ENCODE measurements at places on chromosomes 2 and 18.

DNA sequence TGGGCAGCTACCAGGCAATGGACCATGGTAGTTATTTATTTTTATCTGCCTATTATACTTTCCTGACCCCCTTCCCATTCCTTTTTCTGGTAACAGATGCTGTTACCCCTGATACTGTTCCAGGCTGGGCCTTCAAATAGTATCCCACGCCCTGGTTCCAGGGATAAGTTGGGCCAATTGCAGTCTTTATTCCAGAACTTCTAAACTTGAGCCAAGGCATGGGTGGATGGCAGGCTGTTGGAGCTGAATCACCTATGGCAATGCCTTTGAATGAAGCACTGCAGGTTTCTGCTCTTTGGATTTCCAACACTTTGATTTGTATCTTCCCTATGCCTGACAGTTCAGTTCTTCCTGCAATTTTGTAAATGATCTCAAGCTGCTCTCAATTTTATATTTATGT lies 99.2 kb upstream of the LHCGR start:
- no peak for DNase-seq

GRCh38 chr18:13374468-13375301 lies 156.1 kb downstream of the LDLRAD4 start:
- no peak for DNase-seq

DNA sequence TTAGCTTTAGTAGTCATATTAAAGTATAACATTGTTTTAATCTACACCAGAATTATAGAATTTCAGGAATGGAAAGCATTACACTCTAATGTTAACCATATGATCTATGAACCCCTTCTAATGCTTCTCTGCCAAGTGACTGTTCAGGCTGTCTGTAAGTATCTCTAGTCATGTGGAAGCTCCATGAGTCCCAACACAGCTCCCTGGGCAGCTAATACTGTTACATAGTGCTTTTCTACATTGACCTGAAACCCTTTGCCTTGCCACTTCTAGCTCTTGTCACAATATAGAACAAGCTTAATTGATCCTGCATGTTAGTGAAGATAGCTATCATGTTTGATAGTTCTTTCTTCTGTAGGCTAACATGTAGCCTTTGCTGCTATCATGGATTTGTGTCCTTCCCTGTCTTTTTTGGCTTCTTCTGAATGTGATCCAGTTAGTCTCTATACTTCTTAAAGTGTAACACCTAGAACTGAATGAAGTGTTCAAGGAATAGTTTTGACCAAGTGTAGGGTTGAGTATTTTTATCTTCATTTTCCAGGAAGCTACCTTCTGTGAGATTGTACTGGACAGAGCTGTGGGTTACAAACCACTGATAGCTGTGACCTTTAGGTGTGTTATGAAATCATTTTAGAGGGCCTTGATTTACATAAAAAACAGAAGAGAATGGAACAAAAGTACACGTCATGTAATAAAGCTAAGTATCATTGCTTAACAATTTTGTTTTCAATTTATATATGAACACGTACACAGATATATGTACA lies 23.7 kb downstream of the BABAM2 start:
- DNase-seq, result no peak

DNA sequence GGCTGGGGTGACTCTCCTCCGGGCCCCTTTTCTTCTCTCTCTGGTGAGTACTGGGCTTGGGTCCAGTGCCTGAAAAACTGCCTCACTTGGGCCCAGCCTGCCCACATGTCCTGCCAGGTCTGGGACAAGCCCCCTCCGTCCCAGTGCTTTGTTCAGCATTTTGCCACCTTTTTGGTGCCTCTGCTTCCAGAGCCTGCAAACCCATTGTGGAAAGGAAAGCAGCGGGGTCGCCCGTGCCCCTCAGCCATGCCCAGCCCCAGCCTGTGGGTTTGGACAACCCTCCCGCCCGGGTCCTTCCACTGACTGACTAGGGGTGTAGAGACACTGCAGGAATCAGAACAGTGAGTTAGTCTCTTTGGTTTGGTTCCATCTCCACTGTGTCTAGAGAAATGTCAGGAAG lies 140.7 kb upstream of the ALKAL2 start:
- no peak for DNase-seq

GRCh38 chr18:32262092-32262491 lies 72.3 kb downstream of the MEP1B start:
- no peak for DNase-seq

DNA sequence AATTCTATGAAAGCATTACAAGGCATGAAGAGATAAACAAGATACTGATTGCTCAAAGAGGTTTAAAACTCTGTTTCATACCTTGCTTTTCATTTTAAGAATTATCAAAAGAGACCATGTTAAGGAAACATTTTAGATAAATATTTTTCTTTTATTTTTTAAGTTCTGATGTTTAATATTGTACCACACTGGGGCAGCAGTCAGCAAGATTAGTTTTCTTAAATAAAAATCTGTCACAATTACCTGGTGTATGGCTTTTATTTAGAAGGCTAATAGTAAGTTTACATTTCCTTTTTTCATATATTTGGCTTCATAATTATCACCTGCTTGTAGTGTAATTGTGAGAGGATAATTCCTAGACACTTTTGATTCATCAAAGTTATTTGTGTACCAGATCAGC lies 46.4 kb downstream of the ZNF804A start:
- no peak for DNase-seq

DNA sequence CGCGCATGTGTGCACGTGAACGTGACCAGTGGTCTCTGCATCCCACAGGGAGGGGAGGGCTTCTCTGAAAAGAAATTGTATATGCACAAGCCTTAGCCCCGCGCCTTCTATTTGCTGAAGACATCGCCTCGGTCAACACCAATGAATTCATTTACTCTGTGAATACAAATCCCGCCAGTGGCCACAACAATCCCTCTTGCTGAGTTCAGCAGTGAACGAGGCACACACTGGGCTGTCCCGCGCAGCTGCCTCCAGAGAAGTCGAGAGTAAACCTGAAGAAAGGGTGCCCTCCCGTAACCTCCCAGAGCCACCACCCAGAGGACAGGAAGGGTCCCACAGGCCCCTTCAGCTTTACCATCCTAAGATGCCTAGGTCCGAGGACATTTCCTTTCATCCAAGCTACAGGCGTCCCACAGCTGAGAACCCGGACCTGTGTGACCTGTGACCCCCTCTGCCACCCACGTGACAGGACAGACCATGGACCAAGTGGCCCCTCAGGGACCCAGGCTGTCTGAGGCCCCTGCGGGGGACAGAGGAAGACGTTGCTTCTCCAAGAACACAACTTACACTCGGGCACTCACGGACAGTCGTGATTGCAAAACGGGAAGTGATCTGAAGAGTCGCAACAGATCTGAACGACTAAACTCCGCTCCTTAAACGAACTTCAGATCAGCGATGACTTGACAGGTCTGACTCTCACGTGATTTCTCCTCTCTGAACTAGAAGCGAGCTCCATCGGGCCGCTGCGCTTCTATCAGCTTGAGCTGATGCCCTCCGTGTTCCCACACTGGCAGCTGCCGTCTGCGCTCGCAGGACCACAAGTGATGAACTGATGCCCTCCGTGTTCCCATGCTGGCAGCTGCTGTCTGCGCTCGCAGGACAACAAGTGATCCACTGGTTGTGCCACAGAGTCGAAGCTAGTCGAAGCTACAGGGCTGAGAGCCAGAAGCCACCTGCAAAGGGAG lies 92.7 kb downstream of the ZNF516 start:
- DNase-seq, result no peak

GRCh38 chr2:102451968-102452367 lies 21.1 kb upstream of the SLC9A4 start:
- no peak for DNase-seq

DNA sequence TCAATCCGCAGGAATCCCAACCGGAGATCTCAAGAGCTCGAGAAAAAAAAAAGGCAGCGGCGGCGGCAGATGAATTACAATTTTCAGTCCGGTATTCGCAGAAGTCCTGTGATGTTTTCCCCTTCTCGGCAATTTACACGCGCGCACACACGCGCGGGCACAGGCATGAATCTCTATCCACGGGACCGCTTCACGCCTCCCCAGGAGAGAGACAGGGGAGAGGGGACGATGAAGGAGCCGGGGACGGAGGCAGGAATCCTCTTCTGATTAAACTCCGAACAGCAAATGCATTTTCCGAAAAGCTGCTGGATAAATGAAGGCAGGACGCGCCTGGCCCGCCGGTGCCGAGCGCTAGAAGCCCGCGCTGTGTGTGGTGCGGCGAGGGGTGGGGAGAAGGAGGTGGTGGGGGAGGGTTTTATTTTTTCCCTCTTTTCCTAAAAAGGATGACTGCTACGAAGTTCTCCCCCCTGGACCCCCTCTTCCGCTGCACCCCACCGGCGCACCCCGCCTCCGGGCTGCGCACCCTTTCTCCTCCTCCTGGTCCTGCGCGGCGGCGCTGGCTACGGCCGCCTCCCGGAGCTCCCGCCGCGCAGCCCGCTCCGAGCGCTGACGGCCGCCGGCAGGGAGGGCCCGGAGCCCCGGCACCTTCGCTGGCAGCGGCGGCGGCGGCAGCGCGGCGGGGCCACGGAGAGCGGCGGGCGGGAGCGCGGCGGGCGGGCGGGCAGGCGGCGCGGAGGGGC lies at the start of gene BCL2:
BCL2 (minus strand) TSS at position 387 of the 740 bp plus-strand sequence.
- DNase-seq, result no peak

DNA sequence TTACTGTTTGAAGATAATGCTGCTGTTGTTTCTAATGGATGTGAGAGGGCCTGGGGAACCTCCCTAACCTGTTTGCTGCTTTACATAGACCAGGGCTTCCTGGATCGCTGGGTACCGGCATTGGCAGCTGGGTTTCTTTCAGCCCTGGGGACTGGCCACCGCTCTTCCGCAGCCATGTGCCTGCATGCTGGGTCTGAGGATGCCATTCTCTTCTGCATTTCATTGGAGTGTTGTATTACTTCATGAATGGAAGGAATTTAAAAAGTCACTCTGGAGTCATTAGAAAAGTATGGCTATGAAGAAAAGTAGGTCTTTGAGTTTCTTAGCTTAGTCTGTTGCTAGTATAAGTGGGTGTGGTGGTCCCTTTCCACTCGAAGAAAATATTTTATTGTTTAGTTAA lies 107.3 kb upstream of the MGAT5 start:
- DNase-seq, result no peak

DNA sequence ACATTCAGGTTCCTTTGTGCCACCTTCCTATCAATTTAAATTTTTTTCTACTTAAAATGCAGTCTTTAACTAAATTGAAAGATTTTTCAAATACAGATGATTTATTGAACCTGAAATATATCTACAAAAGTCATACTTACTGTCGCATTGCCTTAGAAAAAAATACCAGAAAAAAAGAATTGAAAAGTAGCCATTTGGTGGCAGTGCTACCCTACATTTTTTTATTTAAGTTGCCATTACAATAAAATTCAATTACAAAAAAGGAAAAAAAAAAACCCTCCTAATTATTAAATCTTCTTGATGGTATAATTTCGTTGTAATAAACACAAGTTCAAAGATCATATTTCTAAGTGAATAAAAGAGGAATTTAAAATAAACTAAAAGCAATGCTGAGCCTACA lies 43.4 kb downstream of the DSC3 start:
- no peak for DNase-seq

- no peak for DNase-seq
Observed at GRCh38 chr2:134208825-134209224, 45.0 kb upstream of the MGAT5 start.

GRCh38 chr2:156455361-156455975 lies 19.3 kb downstream of the GPD2 start:
- no peak for DNase-seq

GRCh38 chr2:151733771-151734672 lies at the start of gene NEB:
Gene NEB (minus strand): TSS chr2:151734476. CDS start chr2:151733156, 1,320 bp downstream.
- DNase-seq, result peak; percentile 80

DNA sequence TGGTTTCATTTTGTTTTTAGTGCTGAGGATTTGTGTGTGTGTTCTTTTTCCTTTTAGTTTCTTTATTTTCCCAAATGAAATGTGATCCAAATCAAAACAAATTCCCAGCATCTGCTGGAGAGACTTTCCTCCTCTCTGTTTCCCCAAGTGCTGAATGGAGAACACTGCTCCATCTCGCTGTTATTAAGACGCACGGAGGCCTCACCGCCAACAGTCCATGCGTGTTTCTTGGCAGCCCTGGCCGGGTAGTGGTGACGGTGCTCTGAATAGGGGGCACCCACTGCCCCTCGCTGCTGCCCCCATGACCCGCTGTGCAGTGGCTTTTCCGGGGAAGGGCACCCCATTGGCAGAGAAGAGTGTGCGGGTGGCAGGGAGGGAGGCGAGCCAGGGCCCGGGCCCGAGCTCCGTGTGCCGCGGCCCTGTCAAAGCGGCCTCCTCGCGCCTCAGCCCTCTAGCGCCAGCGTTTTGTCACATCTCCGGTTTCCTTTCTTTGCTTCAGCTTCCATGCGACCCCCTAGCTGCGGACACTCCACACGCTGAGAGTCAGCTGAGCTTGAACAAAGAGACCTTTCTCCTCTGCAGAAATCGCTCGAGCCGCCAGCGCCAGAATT lies 473.7 kb upstream of the SALL3 start:
- DNase-seq, result no peak

GRCh38 chr2:233325256-233325655 lies 17.6 kb downstream of the SAG start:
- no peak for DNase-seq

- no peak for DNase-seq
Observed at GRCh38 chr2:209138079-209138478, 285.8 kb upstream of the MAP2 start.

GRCh38 chr2:240252191-240252871 lies 111.9 kb upstream of the OTOS start:
- peak; percentile 23 for DNase-seq

DNA sequence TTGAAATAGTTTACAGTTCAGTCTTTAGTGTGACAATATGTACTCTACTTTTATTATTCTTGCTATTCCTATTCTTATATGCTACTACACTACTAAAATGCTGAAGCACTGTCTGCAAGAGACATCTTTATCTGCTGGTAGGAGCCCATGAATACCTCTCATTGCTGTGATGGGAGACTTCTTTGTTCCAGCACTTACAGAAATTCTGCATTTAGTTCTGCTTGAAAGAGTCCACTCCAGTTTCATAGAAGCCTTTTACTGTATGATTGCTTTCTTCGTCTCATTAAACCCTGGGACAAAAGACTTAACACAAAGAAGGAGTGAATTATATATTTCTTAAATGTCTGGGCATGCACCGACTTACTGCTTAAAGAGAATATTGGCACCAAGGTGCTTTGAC lies 272.7 kb downstream of the CD226 start:
- no peak for DNase-seq

- no peak for DNase-seq
Observed at GRCh38 chr2:165114346-165114939, 89.4 kb downstream of the SCN3A start.

GRCh38 chr2:208407667-208408066 lies 1.1 kb downstream of the PTH2R start:
- no peak for DNase-seq

DNA sequence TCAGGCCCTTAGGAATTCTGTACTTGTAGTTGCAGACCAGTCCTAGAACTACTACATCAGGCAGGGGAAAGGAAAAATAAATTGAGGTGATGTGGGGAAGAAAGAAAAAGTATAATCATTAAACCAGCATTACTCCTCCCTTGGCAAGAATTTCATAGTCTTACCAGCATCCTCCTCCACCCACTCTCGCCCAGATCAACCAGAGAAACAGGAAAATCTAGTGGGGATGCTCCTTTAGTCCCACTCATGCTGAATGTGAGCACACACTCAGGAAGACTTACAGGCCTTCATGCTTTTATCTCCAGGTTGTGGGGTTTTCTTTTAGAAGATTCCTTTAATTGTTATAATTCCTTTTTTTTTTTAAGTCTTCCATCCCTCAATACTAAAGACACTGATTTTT lies 129.3 kb upstream of the CCDC150 start:
- no peak for DNase-seq

Measured in gastrocnemius medialis (tissue), 4 donors.